Endodermal cell (in vitro differentiated cells): ENCODE measurements at places on chromosomes 3 and 15. TPM values are rescaled to one million over a fixed set of nuclear protein-coding genes. Genes with fewer than 3 reads are reported as not detected.

DNA sequence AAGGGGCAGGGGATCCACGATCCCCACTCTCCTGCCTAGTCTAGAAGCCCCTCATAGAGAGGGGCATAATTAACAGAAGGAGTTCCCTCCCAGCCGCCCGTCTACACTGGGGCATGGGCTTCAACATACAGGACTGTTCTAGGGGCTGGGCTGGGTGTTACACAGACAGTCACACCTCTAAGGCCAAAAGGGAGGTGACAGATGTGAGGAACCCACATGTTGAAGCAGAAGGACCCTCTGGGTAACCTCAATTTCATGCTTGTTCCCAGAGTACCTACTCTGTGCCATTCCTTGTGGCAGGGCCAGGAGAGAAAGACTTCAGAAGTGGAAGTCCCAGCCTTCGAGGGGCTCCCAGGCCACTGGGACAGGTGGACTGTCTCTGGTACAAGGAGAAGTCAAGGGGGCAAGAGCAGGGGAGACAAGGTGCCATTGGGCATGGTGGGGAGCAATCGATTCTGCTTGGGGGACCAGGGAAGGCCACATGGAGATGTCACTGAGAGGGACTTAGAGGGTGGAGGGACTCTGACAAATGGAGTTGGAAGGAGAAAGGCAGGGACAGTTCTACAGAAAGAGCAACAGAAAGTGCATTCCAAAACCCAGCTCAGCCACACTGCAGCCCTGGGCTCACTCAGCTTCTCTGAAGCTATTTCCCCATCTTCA is 71.3 kb downstream of the CPN2 start:
- H3K4me1 ChIP-seq, result peaks cover 8% of the 10 kb centered on the region
- H3K27ac ChIP-seq, result no peak overlapping the region

- H3K4me1 ChIP-seq, result no peaks in the 10 kb centered on the region
- H3K27me3 ChIP-seq, result no peaks in the 10 kb centered on the region
- H3K36me3 ChIP-seq, result no peaks in the 10 kb centered on the region
- no peak overlapping the region for H3K4me3 ChIP-seq
- no peak overlapping the region for H3K27ac ChIP-seq
Observed at GRCh38 chr3:196686436-196686835, 25.6 kb downstream of the CEP19 start.

GRCh38 chr15:96388673-96389072 is 58.2 kb downstream of the NR2F2 start:
- no peak overlapping the region for H3K4me3 ChIP-seq
- DNase-seq, result no peak
- no peaks in the 10 kb centered on the region for H3K36me3 ChIP-seq
- no peaks in the 10 kb centered on the region for H3K4me1 ChIP-seq

The SNAP23 gene
- 37.9 to 70.8 TPM (median 62.0 TPM) in 3 replicates for total RNA-seq

The ARL13B gene
- 10.2 to 23.9 TPM (median 22.8 TPM) in 3 replicates for total RNA-seq

The INSYN1 gene
- total RNA-seq, result 0.55 and 0.99 TPM in 2 replicates

The MASP1 gene
- 0.09 to 2.1 TPM (median 0.88 TPM) in 3 replicates for total RNA-seq

DNA sequence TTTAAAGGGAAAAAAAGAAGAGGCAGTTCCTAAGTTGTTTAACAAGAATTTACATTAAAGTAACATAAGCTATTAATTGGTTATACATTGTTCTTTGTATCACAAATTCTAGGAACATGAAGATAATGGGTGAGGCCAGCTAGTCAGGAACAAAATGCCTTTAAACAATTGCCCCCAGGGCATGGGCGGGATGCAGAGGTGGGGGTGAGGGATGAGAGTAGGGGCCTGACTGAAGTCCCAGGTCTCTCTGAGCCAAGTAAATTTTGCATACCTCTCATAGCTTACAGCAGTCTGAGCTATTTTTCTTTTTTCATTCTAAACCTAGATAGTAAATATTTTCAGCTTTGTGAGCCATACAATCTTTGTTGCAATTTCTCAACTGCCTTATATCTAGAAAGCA is 77.8 kb upstream of the RNU6-1 start:
- no peaks in the 10 kb centered on the region for H3K27me3 ChIP-seq
- no peaks in the 10 kb centered on the region for H3K4me1 ChIP-seq
- DNase-seq, result peak; percentile 41
- H3K4me3 ChIP-seq, result no peak overlapping the region
- H3K36me3 ChIP-seq, result no peaks in the 10 kb centered on the region

The GASK1A gene
- total RNA-seq, result 4.6 to 5.8 TPM (median 5.3 TPM) in 3 replicates

The PPM1M gene
- total RNA-seq, result 4.9 to 6.8 TPM (median 6.2 TPM) in 3 replicates

DNA sequence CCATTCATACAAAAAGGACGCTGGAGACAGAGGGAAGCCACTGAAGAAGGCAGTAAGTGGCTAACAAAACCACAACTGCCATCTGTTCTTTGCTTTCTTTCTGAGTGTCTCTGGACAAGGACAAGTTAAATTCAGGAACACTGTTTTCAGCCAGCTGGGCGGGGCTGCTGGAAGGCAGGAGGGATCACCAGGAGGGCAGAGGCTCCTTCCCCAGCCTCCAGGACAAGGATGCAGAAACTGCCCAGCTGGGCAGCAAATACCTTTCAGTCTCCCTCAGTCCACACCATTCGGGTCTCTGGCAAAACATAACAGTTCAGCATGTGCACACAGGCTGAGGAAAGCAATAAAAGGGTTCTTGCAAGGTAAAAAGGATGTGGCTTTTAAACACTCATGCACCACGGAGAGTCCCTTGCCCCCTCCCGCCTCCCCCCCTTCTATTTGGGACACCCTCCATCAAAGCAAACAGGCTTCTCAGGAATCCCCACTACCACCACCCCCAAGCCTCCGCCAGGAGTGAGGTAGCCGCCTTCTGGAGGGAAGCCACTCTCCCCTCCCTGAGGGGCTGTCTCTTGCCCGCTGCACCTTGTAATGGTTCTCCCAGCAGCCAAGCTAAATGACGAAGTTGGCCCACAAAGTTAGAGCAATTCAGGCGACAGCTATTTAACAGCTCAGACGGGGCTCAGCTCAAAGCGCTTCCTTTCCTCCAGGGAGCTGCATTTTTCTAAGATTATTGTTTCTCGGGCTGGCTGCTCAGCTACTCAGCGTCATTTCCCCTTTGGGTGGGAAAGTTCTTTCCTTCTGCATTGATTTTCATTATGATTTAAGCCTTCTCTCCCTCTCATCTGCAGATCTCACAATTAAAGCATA is 3.8 kb downstream of the HEG1 start:
- peak; percentile 90 for DNase-seq
- H3K4me1 ChIP-seq, result peaks cover 16% of the 10 kb centered on the region
- H3K36me3 ChIP-seq, result peaks cover 14% of the 10 kb centered on the region
- H3K27ac ChIP-seq, result peak overlapping the region; percentile 0

The VPS39 gene
- 61.0 to 69.8 TPM (median 67.1 TPM) in 3 replicates for total RNA-seq

DNA sequence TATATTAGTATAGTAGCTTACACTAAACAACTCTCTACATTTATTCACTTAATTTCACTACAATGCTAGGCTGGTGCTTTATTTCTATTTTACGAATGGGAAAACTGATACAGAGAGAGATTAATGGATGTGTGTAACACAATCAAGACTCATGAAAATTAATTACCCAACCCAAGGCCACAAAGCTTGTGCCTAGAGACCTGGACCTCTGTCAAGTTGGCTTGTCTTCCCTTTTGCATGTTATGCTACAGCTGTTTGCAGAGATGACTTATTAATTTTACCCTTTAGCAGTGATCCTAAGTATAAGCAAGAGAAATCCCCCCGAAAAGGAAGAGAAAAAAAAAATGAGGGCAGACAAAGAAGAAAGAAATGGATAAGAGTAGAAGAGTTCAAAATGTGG is 162.5 kb downstream of the C3orf38 start:
- H3K36me3 ChIP-seq, result no peaks in the 10 kb centered on the region
- peaks cover 6% of the 10 kb centered on the region for H3K4me1 ChIP-seq
- no peak for DNase-seq
- no peaks in the 10 kb centered on the region for H3K27me3 ChIP-seq
- H3K4me3 ChIP-seq, result no peak overlapping the region

- H3K27me3 ChIP-seq, result no peaks in the 10 kb centered on the region
- peaks cover 5% of the 10 kb centered on the region for H3K36me3 ChIP-seq
- peak; percentile 52 for DNase-seq
- peak overlapping the region; percentile 89 for H3K4me3 ChIP-seq
Observed at GRCh38 chr15:65423976-65424679, 1.4 kb upstream of the IGDCC4 start.

The SYNPR gene
- 0.34 TPM in 1 of 3 replicates, not detected in the others for total RNA-seq

The DGKG gene
- total RNA-seq, result 0.70 and 0.86 TPM in 2 replicates

GRCh38 chr3:129697229-129697969 is 90.9 kb upstream of the PLXND1 start:
- H3K36me3 ChIP-seq, result peaks cover 20% of the 10 kb centered on the region
- peaks cover 10% of the 10 kb centered on the region for H3K4me1 ChIP-seq
- peak overlapping the region; percentile 66 for H3K4me3 ChIP-seq
- no peak for DNase-seq

DNA sequence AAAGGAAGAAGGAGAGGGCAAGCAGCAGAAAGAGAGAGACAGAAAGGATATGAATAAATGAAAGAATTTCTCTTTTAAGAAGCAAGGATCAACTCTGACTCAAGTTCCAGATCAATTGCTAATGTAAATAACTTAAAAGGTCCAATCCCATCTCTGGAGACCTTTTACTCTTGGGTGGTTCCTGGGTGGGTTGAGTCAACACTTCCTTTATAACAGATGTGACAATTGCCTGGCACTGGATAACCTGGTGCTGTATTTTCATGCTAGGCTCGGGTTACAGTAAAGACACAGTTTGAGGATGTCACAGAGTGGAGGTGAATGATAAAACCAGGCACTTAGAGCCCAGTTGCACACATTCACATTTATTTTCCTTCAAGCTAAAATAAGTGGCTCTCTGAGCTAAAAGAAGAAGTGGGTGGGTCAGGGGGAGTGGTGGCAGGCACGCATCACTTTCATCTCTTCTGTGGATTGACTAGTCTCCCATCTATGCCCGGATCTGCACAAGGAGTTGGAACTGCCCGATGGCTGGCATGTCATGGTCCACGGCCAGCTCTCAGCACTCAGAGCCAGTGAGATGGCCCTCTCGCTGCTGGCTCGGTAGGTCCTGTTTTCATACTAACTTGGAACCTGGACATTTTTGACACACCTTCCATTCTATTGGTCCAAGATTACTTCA is 465.8 kb downstream of the FOXP1 start:
- no peaks in the 10 kb centered on the region for H3K27me3 ChIP-seq
- no peak for DNase-seq
- no peaks in the 10 kb centered on the region for H3K36me3 ChIP-seq

DNA sequence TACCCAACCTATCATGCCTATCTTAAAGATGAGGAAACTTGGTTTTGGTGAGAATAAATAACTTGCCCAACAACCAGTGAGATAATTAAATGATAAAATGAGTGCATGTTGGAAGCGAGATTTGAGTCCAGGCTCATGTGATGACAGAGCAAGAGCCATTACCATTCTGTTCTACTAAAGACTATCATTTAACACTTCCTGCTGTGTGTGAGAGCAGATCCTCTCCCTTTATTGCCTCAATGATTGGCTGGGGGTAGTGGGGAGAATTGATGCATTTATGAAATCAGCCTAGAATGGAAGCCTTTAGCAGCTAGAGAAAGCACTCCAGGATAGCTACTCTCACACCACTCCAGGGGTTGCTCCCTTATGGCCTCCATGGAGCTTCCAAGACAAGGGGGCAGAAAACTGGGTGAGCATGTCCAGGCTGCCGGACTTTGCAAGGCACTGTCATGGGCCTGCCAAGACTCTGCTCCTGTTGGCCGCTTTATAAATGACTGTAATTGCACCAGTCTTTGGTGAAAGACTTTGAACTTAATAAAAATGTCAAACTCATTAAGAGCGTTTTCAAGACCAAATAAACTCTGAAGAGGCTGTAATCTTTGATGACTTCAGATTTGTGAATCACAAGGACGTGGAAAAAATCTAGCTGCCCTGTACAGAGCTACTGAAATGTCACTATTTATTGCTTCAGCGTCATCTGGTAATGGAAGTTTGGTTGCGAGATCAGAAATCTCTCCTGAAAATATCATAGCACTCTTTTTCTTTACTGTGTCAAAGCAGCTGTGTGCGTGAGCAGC is 209.1 kb upstream of the NR2E3 start:
- DNase-seq, result no peak
- no peaks in the 10 kb centered on the region for H3K4me1 ChIP-seq
- H3K27ac ChIP-seq, result no peak overlapping the region
- no peaks in the 10 kb centered on the region for H3K27me3 ChIP-seq

- no peaks in the 10 kb centered on the region for H3K27me3 ChIP-seq
- peaks cover 12% of the 10 kb centered on the region for H3K4me1 ChIP-seq
- no peak overlapping the region for H3K27ac ChIP-seq
Observed at GRCh38 chr3:72724070-72724469, 124.2 kb downstream of the SHQ1 start.

DNA sequence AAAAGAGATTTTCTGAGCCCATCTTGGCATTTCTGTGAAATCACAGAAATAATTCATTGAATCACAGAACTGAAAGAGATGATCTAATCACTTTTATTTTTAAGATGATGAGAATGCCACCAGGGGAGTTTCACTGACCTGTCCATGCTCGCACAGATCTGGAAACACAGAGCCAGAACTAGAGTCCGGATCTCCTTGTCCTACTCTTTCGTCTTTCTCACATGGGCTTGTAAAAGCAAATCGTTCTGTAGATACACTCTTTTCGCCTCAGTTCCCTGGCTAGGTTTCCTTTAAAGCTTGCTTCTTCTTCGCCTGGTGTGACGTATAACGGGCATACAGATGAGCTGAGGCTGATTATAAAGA is 122.5 kb upstream of the SPRED1 start:
- no peaks in the 10 kb centered on the region for H3K36me3 ChIP-seq
- H3K27ac ChIP-seq, result no peak overlapping the region
- H3K4me1 ChIP-seq, result peaks cover 9% of the 10 kb centered on the region
- H3K4me3 ChIP-seq, result no peak overlapping the region
- no peak for DNase-seq

DNA sequence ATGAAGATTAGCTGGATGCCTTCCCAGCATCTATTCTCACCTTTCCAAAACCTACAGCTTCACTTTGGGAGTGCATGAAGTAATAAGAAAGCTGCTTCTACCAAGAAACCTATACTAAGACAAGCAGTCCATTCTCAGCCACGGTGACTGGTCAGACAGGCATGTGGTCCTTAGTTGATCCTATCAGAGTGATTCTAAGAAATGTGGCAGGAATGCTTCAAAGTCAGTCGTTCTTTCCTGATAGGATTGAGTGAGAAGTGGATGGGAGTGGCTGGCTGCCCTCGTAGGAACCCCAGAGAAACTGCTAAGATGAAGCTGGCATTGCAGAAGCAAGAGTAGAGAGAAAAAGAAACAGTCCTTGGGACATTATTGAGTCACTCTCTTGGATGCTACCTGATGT is 16.6 kb downstream of the FOXB1 start:
- no peak overlapping the region for H3K27ac ChIP-seq
- H3K36me3 ChIP-seq, result no peaks in the 10 kb centered on the region
- H3K4me3 ChIP-seq, result no peak overlapping the region
- H3K4me1 ChIP-seq, result no peaks in the 10 kb centered on the region
- H3K27me3 ChIP-seq, result peaks cover 6% of the 10 kb centered on the region
- no peak for DNase-seq

- no peak overlapping the region for H3K27ac ChIP-seq
- H3K36me3 ChIP-seq, result no peaks in the 10 kb centered on the region
- H3K4me3 ChIP-seq, result no peak overlapping the region
- peaks cover 16% of the 10 kb centered on the region for H3K27me3 ChIP-seq
- peaks cover 6% of the 10 kb centered on the region for H3K4me1 ChIP-seq
Observed at GRCh38 chr15:25633862-25634261, 195.0 kb upstream of the UBE3A start.

DNA sequence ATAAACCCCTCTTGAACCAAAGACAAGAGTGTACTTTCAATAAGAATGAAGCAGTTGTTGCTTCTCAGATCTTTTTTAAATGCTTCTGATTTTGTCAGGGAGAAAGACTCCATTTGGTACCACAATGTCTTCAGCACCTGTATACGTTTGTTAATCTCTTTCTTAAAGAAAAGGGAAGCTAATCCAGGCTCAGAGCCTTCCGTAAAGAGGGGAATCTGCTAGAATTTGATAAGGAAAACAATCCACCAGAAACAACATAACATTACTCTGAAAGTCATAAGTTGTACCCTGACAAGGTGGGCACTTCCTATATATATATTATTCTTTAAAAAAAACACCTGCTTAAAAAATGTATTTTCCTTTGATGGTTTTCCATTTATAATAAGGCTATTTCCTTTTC is 19.8 kb downstream of the SH3BP5 start:
- no peaks in the 10 kb centered on the region for H3K27me3 ChIP-seq
- peaks cover 23% of the 10 kb centered on the region for H3K4me1 ChIP-seq
- DNase-seq, result no peak
- no peak overlapping the region for H3K27ac ChIP-seq
